ENCODE measurements at places on chromosomes 1 and 21.

DNA sequence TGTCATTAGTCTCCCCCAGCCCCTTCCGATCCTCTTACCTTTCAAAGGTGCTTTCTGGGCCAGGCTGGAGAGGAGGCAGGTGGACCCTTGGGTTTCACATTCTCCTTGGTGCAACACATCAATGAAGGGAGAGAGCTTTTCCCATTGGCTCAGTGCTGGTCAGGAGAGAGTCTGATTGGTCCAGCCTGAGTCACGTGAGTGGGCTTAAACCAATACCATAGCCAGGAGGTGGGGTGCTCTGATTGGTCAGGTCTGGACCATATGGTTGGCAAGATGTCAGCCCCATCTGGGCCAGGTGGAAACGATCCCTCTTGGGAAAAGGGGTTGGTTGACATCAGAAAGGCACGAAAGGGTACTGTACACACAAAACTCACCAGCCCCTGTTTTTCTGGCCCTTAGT, 44.8 kb upstream of the ABCG1 start:
- no peak for DNase-seq

DNA sequence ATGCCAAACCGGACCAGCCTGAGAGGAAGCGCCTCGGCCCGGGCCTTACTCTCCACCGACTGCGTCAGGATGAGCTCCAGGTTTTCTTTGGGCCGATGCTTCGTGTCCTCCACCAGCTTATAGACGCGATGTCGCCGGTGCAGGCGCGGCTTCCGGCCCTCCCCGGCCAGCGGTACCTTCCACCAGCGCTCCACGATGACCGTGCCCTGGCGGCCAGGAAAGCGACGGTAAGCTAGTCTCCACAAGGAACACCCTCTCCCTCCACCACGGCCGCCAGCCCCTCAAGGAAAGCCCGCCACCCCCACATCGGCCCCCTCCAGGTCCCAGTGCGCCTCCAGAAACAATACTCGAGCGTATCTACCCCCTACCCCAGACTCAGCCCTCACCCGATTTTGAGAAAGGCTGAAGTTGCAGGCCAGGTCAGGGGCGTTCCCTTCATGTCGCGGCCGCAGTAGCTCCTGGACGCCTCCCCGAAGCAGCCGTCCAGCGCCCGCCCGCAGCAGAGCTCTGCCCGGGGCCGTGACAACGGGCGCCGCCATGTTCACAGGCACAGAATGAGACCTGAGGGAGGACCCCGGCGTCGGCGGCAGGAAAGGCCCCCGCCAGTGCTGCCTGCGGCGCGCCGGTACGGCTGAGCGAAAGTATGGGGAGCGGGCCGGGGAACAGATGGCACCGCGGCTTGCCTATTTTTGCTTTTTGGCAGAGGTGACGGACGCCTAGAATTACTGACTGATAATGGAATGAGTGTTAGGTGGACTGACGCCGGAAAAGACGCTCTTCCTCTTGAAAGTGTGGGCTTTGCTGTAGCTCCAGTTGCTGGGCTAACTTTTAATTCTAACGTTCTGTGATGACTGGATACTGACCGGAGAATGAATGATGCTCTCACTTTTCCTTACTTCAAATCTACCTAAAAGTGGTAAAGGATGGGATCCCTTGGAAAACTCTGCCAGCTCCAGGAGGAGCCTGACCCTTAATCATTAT, at the start of gene MRPL9:
Gene MRPL9, minus strand, starts transcription at position 556 of the 981 bp plus-strand sequence. Its CDS starts 17 bp downstream, at position 539.
- peak; percentile 87 for DNase-seq

DNA sequence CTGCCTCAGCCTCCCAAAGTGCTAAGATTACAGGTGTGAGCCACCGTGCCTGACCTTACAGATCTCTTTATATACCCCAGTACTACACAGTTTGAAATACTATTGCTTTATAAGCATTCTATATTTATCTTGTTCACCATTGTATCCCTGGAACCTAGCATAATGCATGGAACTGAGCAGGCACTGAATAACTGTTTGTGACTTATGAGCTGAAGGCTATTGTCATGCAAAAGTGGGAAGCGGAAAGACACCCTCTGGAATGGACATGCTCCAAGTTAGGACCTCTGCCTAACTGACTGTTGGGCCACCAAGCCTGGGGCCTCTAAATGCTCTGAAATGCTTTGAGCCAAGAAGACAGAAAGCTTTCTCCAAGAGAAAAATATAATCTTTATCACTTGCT, 8.1 kb downstream of the LRRC41 start:
- DNase-seq = no peak

GRCh38 chr1:15275921-15276683, 29.1 kb downstream of the FHAD1 start:
- no peak for DNase-seq

DNA sequence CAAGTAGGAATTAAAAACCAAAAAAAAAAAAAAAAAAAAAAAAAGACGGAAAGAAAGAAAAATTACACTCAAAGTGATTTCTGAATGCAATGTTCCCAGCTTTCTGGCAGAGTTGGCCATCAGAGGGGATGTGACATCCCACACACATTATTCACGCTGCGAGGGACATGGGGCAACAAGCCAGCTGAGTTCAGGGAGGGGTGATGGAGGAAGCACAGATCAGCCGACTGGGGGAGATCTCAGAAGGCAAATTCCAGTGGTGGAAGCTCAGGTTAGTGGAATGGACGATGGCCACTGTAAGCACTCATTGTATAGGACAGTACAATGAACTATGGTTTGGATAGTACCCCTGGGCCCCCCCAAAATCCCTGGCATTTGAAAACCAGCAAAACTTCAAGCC, 311.9 kb downstream of the PCP4 start:
- peak; percentile 6 for DNase-seq

DNA sequence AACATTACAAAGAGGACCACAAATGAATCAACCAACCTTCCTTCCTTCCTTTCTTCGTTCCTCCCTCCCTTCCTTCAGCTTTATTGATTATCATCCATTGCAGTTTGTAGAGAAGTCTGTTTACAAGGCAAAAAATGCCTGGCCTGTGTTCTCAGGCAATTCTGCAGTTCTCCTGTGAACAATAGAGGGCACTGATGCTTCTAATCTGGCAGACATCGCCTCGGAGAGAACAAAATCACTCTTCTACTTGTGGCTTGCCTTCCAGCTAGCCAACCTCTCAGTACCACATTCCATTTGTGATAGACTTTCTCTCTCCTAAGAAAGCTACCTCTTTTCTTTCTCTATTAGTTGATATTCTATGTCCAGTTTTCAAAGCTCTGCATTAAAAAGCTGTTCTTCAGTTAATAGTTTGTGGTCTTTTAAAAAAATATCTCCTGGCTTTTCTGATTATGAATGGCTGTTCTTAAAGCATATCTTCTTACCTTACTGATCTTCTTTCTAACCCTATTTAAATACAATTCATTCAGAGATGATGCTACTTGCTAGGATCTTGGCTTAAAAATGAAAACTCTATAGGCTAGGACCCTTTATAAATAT, 26.9 kb upstream of the ESRRG start:
- peak; percentile 75 for DNase-seq

DNA sequence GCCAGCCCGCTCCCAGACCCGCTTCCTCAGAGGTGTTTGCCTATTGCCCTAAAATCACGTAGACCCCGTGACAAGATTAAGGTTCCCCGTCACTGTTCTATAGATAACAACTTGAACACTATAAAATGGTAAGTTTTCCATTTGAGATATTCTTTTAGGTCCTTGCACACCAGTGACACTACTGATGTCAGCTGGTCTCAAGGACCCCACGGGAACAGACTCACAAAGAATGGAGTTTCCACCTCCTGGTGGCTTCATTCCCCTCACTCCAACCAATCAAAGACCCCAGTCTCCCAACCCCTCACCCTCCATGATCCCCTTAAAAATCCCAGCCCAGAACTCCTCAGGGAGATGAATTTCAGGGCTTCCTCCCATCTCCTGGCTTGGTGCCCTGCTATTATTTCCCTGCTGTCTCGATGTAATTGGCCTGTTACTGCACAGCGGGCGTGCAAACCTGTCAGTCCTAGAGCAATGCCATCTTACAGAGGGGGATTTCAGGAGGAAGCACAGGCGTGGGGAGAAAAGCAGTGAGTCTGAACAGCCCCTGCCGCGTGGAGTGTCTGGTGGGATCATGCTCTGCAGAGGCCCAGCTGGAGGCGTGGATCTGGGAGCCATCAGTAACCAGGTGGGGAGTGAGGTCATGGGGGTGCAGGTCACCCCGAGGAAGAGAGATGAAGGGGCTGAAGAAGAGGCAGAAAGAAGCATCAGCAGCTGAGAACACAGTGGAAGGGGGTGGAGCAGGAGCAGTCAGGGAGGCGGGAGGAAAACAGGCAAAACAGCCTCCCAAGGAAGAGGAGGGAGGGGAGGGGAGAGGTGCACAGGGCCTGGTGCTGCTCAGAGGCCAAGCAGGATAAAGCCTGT, 35.1 kb upstream of the LBR start:
- DNase-seq = no peak

DNA sequence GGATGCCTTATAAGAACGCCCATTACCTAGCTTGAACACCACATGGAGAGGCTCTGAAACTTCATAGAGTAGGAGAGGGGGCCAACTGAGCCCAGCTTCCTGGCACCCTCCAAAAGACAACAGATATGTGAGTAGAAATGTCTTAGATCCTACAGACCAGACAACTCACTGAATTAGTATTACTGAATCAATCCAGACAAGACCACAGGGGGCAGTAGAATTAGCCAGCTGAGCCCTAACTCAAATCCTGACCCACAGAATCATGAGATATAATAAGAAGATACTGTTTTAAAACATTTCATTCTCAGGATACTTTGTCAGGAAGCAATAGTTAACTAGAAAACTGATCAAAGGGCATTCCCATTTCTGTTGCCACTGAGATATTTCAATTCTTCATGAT, 45.8 kb upstream of the C1orf21 start:
- DNase-seq = no peak

DNA sequence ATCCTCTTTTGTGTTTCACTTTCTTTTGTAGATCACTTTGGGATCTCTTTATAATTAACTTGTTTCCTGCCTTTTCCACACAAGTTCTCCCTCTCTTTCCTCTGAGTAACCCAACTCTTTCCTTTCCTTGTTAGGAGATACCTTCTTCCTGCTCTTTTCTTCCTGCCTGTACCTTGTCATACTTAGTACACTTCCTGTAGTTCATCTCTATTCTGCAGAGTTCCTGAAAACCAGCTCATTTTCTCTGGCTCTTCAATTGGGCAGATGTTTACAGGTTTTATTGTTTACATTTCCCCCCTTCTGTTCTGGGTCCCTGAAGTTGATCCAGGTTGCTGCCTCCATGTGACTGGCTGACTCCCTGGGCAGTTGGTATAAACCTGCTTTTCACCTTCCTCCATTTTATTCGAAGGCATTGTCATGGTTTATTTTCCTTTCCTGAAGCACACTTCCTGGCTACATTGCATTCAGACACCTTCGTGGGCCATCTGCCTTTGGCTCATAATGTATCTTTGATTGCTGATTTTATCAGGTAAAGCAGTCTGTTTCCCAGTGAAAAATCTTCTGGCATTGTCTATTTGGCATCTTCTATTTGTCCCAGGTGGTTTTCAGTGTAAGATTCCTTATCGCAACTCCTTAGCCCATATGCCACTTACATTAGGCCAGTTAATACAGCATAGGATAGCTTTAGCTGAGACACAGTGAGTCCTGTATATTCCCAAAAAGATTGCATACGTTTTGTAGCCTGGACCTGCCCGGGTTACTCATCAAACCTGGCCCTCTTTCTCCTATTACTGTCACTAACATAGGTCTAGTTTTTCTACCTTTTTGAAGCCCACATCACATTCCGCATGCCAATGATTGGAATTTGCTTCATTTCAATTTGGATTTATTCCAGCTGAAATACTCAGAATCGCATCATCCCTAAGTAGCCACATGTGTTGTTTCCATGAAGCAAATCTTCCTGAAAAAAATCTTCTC, 15.4 kb downstream of the CTH start:
- no peak for DNase-seq

DNA sequence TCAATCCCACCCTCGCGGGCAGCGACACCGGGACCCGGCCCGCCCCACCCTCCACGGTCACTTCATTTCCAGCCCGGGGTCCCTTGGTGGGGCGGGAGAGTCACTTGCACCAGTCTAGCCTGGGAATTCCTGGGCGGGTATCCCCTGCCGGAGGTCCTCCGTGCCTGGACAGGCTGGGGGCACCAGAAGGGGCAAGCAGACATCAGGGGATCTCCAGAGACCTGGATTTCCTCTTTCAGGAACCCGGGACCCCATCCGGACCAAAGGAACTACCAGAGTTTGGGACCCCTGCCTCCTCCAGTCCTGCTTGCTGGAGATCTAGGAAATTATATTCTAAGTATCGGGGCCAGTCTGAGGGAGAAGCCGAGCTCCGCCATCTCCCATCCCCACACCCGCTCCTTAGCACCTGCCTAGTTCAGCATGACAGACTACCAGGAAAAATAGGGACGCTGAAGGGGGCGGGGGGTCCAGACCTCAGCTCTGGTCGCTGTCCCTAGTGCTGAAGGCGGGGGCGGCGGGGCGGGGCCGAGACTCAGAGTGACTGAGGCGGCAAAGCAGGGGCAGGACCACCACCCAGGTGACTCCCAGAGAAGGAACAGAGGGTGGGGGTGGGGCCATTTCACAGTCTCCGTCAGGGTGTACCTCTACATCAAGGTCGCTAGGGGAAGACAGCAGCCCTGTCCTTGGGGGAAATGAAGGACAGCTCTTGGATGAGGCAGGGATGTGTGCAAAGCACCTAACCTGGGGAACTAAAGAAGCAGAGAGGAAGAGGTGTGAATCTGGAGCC, 832 bp downstream of the HCN3 start:
- peak; percentile 65 for DNase-seq

- peak; percentile 85 for DNase-seq
These were observed 1.9 kb upstream of the DHRS3 start for GRCh38 chr1:12619792-12620487.

GRCh38 chr1:87329526-87330056, 911 bp downstream of the LMO4 start:
- no peak for DNase-seq

DNA sequence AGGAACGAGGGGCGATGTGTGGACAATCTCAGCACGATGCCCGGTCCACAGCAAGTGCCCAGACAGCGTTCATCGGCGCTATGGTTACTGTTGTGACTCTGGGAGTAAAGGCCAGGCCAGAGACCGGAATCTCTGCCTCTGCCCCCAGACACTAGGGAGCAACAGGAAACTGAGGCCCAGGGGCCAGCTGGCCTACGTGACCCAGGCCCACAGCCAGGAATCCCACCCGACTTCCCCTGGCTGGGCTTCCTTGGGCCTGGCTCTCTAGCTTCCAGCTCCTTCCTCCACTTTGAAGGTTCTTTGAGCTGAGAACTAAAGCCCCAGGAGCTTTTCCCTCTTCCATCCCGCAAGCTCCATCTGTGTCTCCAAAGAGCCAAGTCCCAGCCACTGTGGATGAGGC, 4.6 kb downstream of the LRP8 start:
- DNase-seq = no peak

GRCh38 chr1:13899856-13900255, 199.9 kb downstream of the PRDM2 start:
- DNase-seq = no peak

GRCh38 chr1:28519946-28520725, 14.3 kb downstream of the RCC1 start:
- DNase-seq = no peak

GRCh38 chr1:167440345-167440744, 78.0 kb downstream of the CD247 start:
- no peak for DNase-seq

DNA sequence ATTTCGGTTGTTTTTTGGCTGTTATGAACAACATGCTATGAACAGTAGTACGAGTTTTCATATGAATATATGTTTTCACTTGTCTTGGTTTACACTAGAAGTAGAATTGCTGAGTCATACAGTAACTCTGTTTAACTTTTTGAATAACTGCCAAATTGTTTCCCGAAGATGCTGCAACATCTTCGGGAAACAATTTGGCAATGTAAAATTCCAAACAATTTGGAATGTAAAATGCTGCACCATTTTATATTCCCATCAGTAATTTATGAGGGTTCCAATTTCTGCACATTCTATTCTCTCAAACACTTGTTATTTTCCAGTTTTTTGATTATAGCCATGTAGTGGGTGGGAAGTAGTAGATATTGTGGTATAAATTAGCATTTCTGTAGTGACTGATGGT, 11.6 kb downstream of the PCBP3 start:
- no peak for DNase-seq

Measured in SJCRH30 (cell line).